Tracheal epithelial cell (primary cell): ENCODE measurements at places on chromosomes 7 and 10. TPM values are rescaled to one million over a fixed set of nuclear protein-coding genes. Genes with fewer than 3 reads are reported as not detected.

The CSGALNACT2 gene
- total RNA-seq: 8.1 and 14.5 TPM in 2 replicates

The HOXA9 gene
- total RNA-seq: 4.3 TPM in 1 of 2 replicates, not detected in the other

The PTF1A gene
- total RNA-seq: not detected in 2 replicates

The KIF5B gene
- total RNA-seq: 139 and 154 TPM in 2 replicates

The CUZD1 gene
- 0.48 and 0.64 TPM in 2 replicates for total RNA-seq

The PGAM2 gene
- 1.3 TPM in 1 of 2 replicates, not detected in the other for total RNA-seq

The MINDY4 gene
- 0.85 and 0.96 TPM in 2 replicates for total RNA-seq

The DMBT1 gene
- total RNA-seq: under 0.01 TPM in 1 of 2 replicates, not detected in the other

The CCL24 gene
- not detected in 2 replicates for total RNA-seq

The MUC12 gene
- total RNA-seq: not detected in 2 replicates

The NXPH1 gene
- total RNA-seq: not detected in 2 replicates

The CLEC2L gene
- total RNA-seq: not detected in 2 replicates

The HTR7 gene
- total RNA-seq: 11.1 and 32.0 TPM in 2 replicates

The ARHGEF5 gene
- 11.9 and 14.9 TPM in 2 replicates for total RNA-seq

The PLEKHS1 gene
- under 0.01 TPM in 2 replicates for total RNA-seq

The EPHA1 gene
- 40.7 and 52.5 TPM in 2 replicates for total RNA-seq

The ACTL6B gene
- total RNA-seq: not detected in 2 replicates

The RBM48 gene
- total RNA-seq: 5.1 and 5.3 TPM in 2 replicates

The SEMA3A gene
- 25.6 and 138 TPM in 2 replicates for total RNA-seq

The COMTD1 gene
- total RNA-seq: 27.1 and 42.2 TPM in 2 replicates

The TEX47 gene
- not detected in 2 replicates for total RNA-seq

The SLC18A3 gene
- not detected in 2 replicates for total RNA-seq

The SLC29A3 gene
- 0.43 and 1.2 TPM in 2 replicates for total RNA-seq

The KCNMA1 gene
- total RNA-seq: 11.1 and 16.8 TPM in 2 replicates

The SUV39H2 gene
- 9.0 and 9.4 TPM in 2 replicates for total RNA-seq

The MLXIPL gene
- not detected in 2 replicates for total RNA-seq

The CALML5 gene
- 4.3 TPM in 1 of 2 replicates, not detected in the other for total RNA-seq

The H2BK1 gene
- total RNA-seq: not detected in 2 replicates

The CXCL12 gene
- total RNA-seq: 0.48 TPM in 1 of 2 replicates, not detected in the other

The AMPH gene
- total RNA-seq: under 0.01 TPM in 1 of 2 replicates, not detected in the other

The LEP gene
- total RNA-seq: 0.21 and 0.24 TPM in 2 replicates

The TMEM213 gene
- total RNA-seq: not detected in 2 replicates

The ADAM12 gene
- 5.1 TPM in 1 of 2 replicates, not detected in the other for total RNA-seq

The RET gene
- 0.21 and 1.2 TPM in 2 replicates for total RNA-seq

The MACC1 gene
- total RNA-seq: 20.0 and 50.1 TPM in 2 replicates

The DIP2C gene
- 1.3 and 2.9 TPM in 2 replicates for total RNA-seq

The GNGT1 gene
- total RNA-seq: not detected in 2 replicates
